ENCODE measurements at places on chromosomes 4 and X. TPM values are rescaled to one million over a fixed set of nuclear protein-coding genes. Genes with fewer than 3 reads are reported as not detected.

The CCDC110 gene
- 0.18 TPM for total RNA-seq

The PHOX2B gene
- not detected for total RNA-seq

The EDA2R gene
- 7.1 TPM for total RNA-seq

The TBL1X gene
- 9.7 TPM for total RNA-seq

The GRIA3 gene
- total RNA-seq, result 0.18 TPM

The REPS2 gene
- total RNA-seq, result 0.81 TPM

The CTAG1B gene
- not detected for total RNA-seq

The EMD gene
- total RNA-seq, result 54.3 TPM

The TGIF2LX gene
- total RNA-seq, result not detected

Measured in cardiac atrium fibroblast (primary cell).